ENCODE measurements at places on chromosomes 1 and 21. TPM values are rescaled to one million over a fixed set of nuclear protein-coding genes. Genes with fewer than 3 reads are reported as not detected.

The MIER1 gene
- total RNA-seq, result 33.0 TPM

The FBXO28 gene
- total RNA-seq, result 57.5 TPM

The RYR2 gene
- 0.10 TPM for total RNA-seq

The VHLL gene
- 0.33 TPM for total RNA-seq

The PLA2G4A gene
- 30.4 TPM for total RNA-seq

The PUM1 gene
- 107 TPM for total RNA-seq

The KRTAP10-12 gene
- not detected for total RNA-seq

The KCNK2 gene
- 0.38 TPM for total RNA-seq

The PRAMEF17 gene
- not detected for total RNA-seq

The KIF26B gene
- total RNA-seq, result 0.67 TPM

The BRINP2 gene
- total RNA-seq, result not detected

The KCNA3 gene
- total RNA-seq, result not detected

The SORT1 gene
- 7.6 TPM for total RNA-seq

The SPRR2B gene
- not detected for total RNA-seq

The CD1B gene
- total RNA-seq, result not detected

The RAP1GAP gene
- total RNA-seq, result not detected

The FTCD gene
- total RNA-seq, result not detected

The CHI3L1 gene
- total RNA-seq, result not detected

The MNDA gene
- not detected for total RNA-seq

The RNF207 gene
- 8.9 TPM for total RNA-seq

The RHOU gene
- total RNA-seq, result 2.0 TPM

The DNAI4 gene
- 2.6 TPM for total RNA-seq

The FAM72C gene
- 0.33 TPM for total RNA-seq

The OR2L2 gene
- total RNA-seq, result under 0.01 TPM

The KCNJ6 gene
- not detected for total RNA-seq

The KCNN3 gene
- total RNA-seq, result 2.3 TPM

The ICOSLG gene
- 3.0 TPM for total RNA-seq

The SH3BP5L gene
- 24.8 TPM for total RNA-seq

The IQGAP3 gene
- total RNA-seq, result 19.6 TPM

The MYBPH gene
- total RNA-seq, result not detected

The AADACL3 gene
- not detected for total RNA-seq

The RIMKLA gene
- total RNA-seq, result under 0.01 TPM

Measured in vein endothelial cell (primary cell).